Stimulated activated CD4-positive, alpha-beta T cell treated with anti-CD3 and anti-CD28 coated beads, Interleukin-1b, Interleukin-23, amount 100 ng/mL, for 1 hour (primary cell): ENCODE measurements at places on chromosomes 3 and 15.

DNA sequence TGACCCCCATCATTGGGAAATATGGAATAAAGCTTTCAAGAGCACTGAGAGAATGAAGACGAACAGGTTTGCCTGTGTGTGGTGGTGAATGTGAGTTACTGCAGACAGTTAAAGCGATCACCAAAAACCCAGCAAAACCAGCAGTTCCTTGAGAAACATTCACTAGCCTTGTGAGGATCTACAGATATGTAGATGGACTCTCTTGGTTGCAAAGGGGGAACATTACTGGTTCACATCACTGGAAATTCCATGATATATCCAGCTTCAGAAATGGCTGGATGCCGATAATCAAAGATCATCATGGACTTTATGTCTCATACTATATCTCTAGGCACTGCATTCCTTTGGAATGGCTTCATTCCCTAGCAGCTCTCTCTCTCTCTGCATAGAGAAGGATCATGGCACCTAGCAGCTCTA is 10.2 kb upstream of the HERC1 start:
- no peak for DNase-seq

DNA sequence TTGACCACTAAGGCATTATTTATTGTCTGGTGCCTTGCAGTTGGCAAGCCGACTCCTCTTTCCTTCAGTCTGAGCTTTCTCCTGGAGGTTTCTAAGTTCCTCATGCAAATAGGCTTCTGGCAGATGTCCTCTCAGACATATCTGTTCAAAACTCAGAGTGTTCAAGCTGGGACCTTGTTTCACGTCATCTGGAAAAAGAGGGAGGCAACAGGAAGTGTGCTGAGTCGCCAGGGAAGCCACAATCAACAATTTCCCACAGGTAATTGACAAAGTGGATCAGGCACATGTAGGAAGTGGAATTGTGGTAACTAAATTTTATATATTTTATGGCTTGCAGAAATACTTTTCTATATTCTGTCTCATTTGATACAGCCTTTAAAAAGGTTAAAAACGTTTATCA is 14.6 kb downstream of the SCG5 start:
- DNase-seq: no peak

- no peak for DNase-seq
Measured at GRCh38 chr3:85592256-85592655, 633.5 kb downstream of the CADM2 start.

DNA sequence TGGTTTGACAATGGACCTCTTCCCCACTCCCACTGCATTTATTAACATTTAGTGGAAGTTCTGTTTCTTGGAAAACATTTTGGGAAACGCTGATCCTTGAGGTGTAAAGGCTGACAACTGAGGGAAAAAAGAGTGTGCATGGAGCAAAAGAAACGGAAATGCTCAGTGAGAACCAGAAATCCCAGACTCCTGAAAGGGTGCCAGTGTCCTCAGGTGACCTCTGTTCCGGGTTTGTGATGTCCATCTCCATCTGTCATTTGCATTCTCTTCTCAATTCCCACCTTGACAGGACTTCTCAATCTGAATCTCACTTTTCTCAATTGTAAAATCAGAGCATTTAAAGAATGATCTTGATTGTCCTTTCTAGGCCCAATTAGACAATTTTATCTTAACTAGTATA is 71.1 kb upstream of the FAM3D start:
- no peak for DNase-seq

DNA sequence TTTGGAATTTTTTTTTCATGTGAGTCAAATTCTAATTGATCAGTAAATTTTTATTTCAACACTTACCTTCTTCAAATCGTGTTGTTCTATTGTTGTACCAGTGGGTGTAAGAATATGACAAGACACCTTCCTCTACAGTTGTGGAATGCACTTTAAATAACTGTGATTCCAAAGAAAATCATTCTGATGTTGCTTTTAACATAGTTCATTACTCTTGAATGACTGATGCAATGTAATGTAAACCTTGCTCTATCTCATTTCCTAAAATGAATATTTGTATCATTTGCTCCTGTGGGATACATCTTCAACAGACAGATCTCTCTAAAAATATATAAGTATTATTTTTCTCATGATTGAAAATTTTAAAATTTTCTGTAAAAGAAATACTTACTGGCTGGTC is 313.4 kb downstream of the RBMS3 start:
- DNase-seq: no peak

DNA sequence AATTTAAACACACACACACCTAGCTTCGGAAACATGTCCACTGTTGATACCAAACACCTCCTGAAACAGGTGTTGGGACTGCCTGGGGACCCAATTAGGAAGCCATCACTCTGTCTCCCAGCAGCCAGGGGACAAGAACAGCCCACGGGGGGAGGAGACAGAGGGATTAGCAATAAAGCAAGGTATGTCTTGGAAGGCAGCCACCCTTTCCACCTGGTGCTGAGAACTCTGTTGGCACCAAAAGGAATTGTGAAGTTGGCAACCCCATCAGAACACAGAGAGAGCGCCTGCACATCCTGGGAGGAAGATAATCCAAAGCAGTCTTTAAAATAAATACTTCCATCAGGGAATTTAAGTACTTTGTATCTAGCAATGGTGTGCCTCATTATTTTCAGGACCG is 111.0 kb downstream of the ADAMTS17 start:
- no peak for DNase-seq

GRCh38 chr3:132569153-132569552 is 27.9 kb upstream of the ACKR4 start:
- DNase-seq: no peak

DNA sequence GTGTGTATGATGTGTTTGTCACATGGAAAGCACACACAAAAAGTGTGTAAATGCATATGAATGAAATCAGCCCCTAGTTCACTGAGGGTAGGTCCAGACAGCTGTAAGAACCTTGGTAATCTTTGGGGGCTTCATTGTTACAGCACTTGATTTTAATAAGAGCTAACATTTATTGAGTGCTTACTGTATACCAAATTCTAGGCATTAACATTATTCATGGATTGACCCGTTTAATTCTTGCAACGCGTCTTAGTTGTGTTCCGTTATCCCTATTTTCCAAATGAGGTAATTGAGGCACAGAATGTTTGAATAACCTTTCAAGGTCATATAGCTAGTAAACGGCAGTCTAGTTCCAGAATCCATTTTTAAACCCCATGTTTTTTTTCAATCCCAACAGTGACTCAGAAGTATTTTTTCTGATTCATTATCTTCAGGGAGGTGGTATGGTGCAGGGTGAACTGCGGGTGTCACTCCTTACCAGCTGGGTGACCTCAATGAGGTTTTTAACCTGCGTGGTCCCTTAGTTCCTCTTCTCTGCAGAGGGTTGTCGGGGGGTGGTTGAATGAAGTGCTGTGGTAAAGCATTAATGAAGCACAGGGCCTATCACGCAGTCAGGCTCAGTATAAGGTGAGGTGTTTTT is 14.2 kb downstream of the RAB8B start:
- no peak for DNase-seq

- DNase-seq: no peak
Measured at GRCh38 chr3:100003609-100004503, 110.4 kb downstream of the FILIP1L start.

GRCh38 chr15:29859973-29860715 is 37.9 kb upstream of the TJP1 start:
- DNase-seq: no peak

DNA sequence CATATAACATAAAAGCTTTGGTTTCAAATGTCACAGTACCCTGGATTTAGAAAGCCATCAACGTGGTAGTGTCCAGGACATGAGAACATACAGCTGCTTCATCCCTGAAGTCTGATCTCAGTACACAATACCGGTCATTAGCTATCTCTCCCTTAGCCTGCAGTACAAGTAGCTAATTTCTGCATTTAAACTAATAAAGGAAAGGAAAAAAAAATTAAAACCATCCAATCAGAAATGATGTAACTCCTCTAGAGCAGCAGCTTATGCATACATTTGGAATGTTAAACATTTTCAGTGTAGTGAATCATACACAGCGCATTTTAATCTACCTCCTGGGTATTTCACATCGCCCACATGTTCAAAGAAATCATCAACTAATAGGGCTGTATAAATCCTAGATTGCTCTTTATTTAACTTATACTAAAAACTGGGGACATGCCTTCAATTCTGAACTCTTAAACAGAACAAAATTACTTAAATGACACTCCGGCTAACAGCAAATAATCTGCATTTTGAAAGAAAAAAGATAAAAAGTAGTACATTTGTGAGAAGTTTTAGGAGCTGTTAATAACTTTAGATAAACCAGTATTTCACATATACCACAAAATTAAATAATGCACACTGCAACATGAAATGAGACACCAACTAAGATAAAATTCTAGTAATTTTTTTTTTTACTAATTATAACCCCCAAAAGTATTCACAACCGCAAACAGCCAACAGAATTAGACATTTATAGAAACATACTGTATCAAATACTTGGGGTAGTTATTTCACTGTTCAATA is 3.7 kb downstream of the IGF2BP2 start:
- DNase-seq: no peak
